ENCODE measurements at places on chromosomes 5 and 9.
A peak's percentile ranks its signal among the peaks of the same experiment; 100 is the strongest.

GRCh38 chr5:122999947-123000563, 36.5 kb downstream of the PPIC start:
- DNase-seq: peak; percentile 18

- DNase-seq: no peak
Measured at GRCh38 chr5:145921211-145921610, 15.2 kb upstream of the SH3RF2 start.

GRCh38 chr5:147391781-147392180, 118.1 kb downstream of the DPYSL3 start:
- DNase-seq: peak; percentile 14

- no peak for DNase-seq
Measured at GRCh38 chr9:79264511-79265355, 307.0 kb upstream of the TLE4 start.

GRCh38 chr9:28718226-28718625, 1144.9 kb upstream of the C9orf72 start:
- no peak for DNase-seq

DNA sequence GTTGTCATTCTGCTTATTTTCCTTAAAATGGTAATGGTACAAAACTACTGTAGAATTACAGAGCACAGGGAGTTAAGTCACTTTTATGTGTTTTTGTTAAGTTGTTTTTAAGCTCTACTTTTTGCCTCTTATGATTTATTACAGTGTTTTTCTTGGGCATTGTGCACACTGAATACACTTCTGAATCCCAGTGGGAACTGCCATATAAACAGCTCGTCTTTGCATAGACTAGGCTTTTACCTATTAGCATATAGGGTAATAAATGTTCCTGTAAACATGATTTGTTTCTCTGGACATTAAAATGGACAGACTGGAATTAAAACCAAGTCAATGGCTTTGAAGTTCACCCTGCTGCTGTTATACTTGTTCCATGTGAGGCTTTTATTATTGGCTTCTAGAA, 12.2 kb downstream of the KLF9 start:
- DNase-seq: no peak

DNA sequence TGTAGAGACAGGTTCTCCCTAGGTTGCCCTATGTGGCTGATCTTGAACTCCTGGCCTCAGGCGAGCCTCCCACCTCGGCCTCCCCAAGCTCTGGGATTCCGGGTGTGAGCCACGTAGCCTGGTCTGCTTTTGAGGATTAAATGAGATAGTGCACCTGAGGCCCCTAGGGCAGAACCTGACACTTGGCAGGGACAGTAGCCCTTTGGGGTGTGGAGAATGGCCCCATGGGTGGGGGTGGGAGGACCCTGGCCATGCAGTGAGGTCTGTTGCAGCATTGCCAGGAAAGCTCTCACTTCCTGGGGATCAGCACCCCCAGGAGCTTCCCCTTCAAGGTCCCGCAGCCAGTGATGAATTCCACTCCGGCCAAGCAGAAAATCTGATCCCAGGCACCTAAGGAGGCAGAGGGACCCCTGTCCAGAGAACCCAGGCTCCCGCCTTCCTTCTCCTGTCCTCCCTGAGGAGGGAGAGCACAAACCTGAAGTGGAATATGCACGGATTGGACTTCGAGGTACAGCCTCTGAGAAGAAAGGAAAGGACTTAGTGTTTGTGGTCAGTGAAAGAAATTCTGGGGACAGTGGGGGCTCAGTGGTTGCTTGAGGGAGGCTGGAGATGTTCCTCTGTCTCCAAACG, 73.9 kb upstream of the UNC5A start:
- no peak for DNase-seq

- no peak for DNase-seq
Measured at GRCh38 chr5:105877592-105877991, 1793.1 kb downstream of the EFNA5 start.

DNA sequence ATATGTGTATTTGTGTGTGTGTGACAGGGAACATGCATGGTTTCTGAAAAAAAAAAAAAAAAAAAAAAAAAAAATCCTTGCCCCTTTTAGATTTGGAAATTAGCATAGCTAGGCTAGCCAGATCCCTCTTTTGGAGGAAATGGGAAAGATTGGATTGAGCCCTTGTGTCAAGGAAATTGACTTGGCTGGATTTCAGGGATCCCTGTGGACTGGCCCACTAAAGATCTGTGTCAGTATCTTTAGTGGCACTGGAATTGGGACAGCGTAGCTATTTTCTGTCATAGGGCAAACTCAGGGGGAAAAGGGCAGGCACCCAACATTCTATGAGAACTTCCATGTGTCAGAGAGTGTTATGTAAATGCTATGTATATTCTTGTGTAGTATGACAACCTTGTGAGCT, 35.4 kb downstream of the SH3GL2 start:
- DNase-seq: no peak

DNA sequence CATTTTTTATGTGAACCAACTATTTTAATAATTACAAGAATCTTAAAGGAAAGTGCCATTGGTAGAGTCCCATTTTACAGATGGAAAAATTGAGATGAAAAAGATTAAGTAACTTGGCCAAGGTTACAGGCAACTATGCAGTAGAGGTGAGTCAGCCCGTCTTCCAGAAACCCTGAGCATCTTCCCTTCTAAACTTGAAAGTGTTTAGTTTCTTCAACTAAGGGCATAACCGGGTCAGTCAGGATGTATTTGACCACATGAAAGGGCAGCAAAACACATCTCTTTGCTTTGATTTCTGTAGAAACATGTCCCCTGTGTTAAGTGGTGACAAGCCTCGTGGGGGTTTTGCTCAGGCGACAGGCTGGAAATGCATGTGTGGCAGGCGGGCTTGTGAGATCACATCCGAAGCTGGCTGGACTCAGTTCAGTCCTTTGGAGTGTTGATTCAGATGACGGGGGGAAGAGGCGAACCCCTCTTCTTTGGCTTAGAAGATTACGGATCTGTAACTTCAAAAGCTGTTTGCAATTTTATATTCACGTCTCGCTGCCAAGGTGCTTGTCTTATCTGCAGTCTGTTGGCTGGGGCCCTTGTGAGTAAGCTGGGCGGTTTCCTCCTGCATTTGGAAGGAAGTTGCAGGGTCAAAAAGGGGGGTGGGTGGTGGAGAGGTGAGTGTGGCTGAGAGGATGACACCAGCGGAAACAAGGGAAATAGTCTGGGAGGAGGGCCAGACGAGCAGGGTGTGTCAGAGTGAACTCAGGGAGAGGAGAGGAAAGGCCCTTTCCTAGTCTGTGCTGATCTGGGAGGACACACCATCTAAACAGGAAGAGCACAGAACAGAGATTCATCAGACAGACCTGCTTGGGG, 78.9 kb upstream of the RPS23 start:
- DNase-seq: no peak

GRCh38 chr5:130109152-130109551, 204.9 kb downstream of the CHSY3 start:
- peak; percentile 37 for DNase-seq

- no peak for DNase-seq
Measured at GRCh38 chr9:99264070-99264680, 42.1 kb downstream of the SEC61B start.

GRCh38 chr9:103919605-103920209, 174.4 kb upstream of the SMC2 start:
- no peak for DNase-seq

- no peak for DNase-seq
Measured at GRCh38 chr5:191036-191948, at the start of gene LRRC14B. TSS of gene LRRC14B (plus strand) at chr5:191495. CDS start at chr5:191539, 44 bp downstream.

- DNase-seq: peak; percentile 2
Measured at GRCh38 chr5:154603953-154604679, 126.1 kb upstream of the HAND1 start.

DNA sequence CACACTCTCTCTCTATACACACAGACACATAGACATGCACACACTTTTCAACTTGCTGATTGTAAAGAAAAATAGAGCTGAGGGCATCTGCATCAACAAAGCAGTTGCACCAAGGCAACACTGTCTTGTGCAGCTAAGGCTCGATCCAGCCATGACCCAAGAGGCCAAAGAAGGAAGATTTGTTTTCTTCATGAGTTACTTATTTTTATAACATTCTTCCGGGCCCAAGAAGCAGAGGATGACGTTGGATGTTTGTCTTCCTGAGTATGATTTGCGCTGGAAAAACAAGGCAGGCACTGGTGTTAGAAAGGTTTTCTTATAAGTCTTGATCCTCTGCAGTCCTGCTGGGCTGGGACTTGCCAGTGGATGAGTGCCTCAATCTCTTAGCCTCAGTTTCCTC, 344.1 kb downstream of the ADAMTS6 start:
- DNase-seq: no peak

GRCh38 chr5:44783634-44784315, 25.0 kb upstream of the MRPS30 start:
- no peak for DNase-seq

DNA sequence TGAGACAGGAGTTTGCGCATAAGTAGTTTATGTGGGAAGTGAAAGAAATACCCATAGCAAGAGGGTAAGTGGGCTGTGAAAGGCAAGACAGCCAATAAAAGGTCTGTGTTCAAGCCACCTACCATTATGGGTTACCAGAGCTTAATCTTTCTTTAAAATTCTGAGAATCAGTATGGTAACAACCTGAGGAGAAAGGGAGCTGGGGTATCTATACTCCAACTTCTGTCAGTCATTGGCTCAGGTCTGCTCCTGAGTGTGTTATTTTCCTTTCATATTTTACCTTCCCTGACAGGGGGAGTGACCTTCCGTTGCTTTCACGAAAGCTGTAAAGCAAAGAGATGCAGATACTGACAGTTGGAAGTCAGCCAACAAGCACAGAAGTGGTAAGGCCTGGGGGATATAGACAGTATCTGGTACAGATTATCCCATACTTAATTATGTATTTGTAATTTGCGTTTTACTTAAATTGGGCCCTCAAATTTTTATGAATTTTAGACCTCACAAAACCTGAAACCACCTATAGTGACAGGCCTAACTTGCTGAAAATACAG, 233.4 kb downstream of the RAB3C start:
- no peak for DNase-seq
